ENCODE measurements at places on chromosomes 12 and 14.

DNA sequence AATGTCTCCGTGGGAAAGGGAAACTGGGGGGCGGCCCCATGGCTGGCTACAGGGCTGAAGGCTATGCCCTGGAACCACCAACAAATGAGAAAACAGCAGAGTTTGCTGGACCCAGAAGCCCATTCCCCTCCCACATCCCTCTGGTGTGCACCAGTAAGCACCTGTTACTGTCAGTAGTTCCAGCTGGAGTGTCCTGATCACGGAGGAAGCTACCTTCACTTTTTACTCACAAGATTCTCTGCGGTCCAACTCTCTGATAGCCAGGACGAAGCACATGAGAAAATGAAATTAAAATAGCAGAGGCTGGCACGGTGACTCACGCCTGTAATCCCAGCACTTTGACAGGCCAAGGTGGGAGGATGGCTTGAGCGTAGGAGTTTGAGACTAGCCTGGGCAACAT is 22.7 kb upstream of the MEG3 start:
- no peak for DNase-seq

GRCh38 chr12:30599608-30600007 is 96.1 kb downstream of the IPO8 start:
- no peak for DNase-seq

DNA sequence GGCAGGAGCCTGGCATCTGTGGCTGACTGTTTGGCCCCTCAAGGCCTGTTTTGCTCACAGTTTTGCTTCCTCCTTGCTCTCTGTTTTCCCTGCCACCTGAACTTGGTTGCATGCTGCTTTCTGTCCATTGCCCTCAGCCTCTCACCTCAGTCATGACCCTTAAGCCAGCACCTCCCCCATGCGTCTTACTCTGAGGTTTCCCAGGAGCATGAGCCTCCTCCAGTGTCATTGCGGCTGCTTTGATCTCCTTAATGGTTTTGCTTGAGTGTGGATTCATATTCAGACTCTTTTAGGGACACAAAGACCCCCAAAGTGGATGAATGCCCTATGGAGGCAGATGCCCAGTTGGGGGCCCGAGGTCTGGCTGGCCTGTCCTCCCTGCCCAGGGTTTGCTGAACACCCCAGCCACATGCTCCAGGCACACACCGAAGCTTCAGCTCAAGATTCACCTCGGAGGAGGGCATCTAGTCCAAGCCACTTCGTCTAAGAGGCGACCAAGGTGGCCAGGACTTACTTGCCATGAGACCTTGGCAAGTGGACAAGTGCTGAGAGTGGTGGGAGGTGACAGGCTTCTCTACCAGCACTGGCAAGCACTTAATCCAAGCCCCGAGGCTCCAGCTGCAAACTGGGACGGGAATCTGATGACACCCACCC is 95.4 kb upstream of the DIO3 start:
- no peak for DNase-seq

- no peak for DNase-seq
These were observed 36.0 kb downstream of the SCARB1 start for GRCh38 chr12:124827588-124828184.

- DNase-seq, result no peak
These were observed 9.5 kb downstream of the BTG1 start for GRCh38 chr12:92136026-92136730.

DNA sequence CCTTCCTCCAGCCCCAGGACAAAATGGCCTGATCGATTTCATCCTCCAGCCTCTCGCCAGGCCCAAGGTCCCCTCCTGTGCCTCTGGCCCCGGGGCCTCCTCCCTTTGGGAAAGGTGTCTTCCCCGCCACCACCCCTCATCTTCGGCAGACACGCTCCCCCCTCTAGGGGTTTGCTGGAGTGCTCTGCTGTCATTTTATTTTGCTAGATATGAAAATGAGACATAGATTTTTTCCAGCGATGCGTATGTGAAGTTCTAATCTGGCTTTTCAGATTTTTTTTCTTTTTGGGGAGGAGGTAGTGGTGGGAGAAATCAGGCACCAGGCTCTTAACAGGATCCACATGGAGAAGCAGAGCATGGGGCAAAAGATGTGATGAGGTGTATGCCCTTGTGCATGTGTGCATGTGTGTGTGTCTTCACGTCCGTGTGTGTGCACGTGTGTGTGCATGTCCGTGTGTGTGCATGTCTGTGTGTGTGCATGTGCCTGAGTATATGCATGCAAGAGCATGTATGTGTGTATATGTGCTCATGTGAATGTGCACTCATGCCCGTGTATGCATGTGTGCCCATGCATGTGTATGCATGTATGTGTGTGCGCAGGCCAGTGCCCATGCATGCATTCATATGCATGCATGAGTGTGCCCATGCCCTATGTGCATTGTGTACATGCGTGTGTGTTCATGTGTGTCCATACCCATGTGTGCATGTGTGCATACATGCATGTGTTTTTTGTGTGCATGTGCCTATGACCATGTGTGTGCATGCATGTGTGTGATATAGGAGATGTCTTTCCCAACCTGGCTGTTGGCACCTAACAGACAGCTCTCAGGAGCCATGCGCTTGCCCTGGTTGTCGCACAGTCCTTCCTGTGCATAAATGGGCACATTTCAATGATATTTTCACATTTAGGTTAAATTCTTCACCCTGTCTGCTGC is 203.0 kb downstream of the RBM19 start:
- DNase-seq, result no peak

GRCh38 chr12:14576896-14577295 is 9.2 kb upstream of the PLBD1 start:
- no peak for DNase-seq

- no peak for DNase-seq
These were observed 727.6 kb upstream of the TMEM132C start for GRCh38 chr12:127539226-127539858.

DNA sequence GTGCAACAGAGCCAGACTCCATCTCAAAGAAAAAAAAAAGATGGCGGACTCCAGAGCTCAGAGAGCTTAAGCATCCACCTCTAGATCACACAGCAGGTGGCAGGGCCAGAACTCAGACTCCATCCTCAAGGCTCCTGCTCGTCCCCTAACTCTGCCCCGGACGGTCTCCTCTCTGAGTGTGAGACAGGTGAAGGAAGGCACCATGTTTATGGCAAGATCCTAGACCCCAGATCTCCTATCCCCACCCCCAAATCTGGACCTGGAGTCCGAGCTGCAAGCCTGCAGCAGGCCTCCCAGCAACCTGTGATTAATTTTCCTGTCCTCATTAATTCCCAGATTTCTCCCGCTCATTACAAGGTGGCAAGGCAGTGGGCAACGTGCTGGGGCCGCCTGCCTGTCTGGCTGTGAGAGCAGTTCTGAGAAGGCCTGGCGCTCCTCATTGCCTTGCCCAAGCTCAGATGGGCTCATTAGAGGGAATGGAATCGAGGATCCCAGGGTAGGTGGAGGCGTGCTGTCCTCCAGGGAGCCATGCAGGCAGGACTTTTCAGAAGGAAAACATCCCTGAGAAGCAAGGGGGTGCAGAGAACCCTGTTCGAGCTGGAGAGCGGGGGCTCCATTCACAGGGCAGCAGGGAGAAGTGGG is 296.6 kb upstream of the RTL1 start:
- DNase-seq, result no peak

- no peak for DNase-seq
These were observed 34.1 kb downstream of the NDUFA12 start for GRCh38 chr12:94969424-94969823.

DNA sequence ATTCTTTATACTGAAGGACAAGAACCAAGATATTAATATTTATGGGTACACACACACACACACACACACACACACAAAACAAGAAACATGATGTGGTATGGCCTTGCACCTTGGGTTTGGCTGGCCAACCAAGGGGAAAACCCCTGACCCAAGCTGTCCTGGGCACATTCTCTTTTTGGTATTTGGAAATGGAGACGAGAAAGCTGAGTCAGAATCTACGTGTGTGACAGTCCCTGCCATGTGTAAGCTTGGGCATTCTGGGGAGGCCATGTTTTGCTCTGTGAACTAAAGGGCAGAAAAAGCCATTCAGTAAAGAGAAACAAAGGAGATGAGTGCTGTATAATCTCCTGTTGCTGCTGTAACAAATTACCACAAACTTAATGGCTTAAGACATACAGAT is 35.6 kb downstream of the PTGER2 start:
- no peak for DNase-seq

DNA sequence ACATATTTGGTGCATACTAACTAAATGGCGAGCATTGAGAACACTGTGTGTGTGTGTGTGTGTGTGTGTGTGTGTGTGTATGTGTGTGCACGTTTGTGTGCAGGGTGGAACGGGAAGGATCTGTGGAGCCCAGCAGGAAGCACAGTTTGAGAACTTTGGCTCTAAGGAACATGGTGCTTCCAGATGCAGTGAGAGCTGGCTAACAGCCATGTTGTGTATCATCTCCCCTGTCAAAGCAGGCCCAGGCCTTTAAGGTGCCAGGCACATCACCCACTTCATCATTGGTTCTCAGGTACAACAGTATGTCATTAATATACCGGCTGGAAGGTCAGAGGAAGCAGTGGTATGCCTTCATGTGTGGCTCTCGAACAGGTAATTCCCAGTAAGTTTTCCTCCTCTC is 72.5 kb downstream of the SLC8A3 start:
- DNase-seq, result no peak

DNA sequence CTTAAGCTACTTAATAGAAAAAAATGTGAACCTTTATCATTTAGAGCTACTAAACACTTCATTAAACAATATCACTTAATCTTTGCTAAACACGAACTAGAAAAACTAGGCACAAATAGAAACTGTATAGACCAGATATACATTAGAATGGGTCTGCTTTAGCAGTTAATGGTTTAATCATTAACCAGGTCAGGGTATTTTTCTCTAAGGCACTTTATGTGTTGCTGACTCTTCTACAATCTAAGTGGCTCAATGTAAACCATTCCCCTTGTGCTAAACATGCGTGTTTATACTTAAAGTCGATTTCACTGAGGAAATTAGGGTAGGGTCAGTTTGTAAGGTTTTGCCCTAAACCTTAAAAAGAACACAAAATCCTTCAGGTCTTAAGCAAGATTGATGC is 29.7 kb downstream of the TMCC3 start:
- DNase-seq, result no peak

DNA sequence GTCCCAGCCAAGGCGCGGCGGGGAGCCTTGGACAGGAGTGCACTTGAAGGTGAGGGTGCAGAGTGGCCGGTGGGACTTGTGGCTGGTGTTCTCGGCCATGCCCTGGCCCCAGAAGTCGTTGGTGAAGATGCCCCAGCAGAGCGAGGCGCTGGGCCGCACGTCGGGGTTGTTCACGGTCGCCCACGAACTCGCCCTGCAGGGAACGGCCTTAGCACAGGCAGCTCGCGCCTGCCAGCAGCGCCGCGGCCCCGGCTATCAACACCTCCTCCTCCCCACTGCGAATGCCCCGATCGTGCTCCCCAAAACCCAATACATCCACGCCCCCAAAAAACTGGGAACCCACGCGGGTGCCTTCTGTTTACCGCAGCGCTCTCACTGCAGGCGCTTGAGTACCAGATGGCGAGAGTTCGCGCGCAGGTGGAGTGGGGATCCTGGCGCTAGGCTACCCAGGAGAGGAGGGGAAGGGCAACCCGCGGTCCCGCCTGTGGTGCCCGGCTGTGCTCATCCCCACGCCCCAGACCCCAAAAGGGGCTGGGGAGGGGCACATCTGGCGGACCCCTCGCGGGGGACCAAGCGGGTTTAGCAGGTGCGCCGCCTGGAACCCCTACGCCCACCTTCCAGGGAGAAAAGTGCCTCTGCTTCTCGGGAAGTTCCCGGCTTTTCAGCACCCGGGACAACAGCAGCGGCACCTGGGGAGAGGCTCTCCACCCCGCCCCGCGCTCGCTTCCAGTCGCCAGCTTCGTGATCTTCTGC is 386.3 kb upstream of the TMTC1 start:
- no peak for DNase-seq

DNA sequence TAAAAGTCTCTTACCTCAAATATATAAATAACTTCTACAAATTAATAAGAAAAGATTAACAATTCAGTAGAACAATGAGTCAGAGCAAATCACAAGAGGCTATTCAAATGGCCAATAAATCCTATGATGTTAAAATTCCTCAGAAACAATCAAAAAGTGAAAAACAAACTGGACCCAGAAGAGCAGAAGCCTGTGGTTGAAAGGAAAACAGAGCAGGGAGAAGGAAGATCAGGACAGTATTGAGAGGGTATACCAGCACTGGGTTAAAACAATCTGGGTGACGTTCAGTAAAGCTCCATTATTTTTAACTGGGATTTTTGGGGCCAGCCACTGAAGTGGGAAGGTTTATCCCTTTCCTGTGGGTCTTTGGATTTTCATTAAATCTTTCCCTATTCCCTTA is 39.7 kb upstream of the PCED1B start:
- DNase-seq, result no peak

DNA sequence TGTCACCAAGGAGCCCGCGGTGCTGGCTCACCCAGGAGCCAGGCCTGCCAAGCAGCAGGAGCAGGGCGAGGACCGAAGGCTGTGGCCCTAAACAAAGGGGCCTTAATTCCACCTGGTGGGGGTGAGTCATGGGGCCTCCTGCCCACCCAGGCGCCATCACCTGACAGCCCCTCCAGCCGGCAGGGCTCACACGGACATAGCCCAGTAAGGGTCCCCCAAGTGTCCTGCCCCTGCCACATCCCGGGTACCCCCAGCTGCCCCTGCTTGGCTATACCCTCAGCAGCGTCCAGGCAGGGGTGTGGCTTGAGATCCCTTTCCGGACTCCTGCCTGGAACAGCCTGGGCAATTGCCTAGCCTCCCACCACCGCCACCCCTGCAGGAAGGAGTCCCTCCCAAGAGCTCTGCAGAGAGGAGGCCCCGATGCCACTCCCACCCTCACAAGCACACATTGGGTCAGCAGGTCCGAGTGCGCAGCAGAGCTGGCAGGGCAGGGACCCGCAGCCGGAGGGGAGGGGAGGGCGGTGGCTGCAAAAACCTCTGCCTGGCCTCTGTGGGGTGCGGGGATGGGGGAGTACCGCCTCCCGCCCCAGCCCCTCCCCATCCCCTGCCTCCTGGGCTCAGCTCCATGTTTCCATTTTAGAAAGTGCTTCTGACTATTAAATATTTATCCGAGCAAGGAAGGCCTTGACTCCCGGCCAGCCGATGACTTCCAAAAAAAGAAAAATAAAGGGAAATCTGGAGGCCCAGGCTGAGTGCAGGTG is 4.6 kb downstream of the AHNAK2 start:
- no peak for DNase-seq

- DNase-seq, result no peak
These were observed 67.5 kb downstream of the DIP2B start for GRCh38 chr12:50572287-50572686.

- no peak for DNase-seq
These were observed 451.3 kb downstream of the GLT1D1 start for GRCh38 chr12:129304529-129304928.

DNA sequence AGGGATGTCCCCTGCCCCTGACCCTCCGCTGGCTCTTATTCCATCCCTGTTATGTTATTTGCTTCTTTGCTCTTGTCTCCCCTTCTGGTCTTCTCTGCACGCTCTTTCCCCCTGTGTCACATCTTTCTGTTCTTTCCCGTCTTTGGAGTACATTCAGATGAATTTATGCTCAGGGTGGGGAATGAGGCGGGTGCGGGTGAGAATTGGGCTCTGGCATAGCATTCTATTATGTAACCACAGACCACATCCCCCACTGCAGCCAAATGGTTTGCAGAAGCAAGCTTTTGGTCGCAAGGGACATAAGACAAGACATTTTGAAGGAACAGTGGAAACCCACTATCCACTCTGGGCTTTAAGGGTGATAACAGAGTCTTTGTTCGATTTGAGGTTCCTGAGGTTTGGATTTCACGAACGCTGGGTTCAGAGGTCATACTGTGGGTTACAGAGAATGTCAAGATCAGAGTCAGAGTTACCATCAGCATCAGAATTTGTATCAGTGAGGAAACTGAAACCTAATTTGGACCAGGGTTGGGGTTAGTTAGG is 3.8 kb downstream of the ENDOU start:
- no peak for DNase-seq

GRCh38 chr12:67441736-67442346 is 172.7 kb downstream of the CAND1 start:
- DNase-seq, result peak; percentile 75

All from smooth muscle cell of the brain vasculature (primary cell).